ENCODE measurements at places on chromosomes 4 and X. TPM values are rescaled to one million over a fixed set of nuclear protein-coding genes. Genes with fewer than 3 reads are reported as not detected.

- no peak for DNase-seq
Measured at GRCh38 chrX:78658414-78658813, 714 bp downstream of the RTL3 start.

DNA sequence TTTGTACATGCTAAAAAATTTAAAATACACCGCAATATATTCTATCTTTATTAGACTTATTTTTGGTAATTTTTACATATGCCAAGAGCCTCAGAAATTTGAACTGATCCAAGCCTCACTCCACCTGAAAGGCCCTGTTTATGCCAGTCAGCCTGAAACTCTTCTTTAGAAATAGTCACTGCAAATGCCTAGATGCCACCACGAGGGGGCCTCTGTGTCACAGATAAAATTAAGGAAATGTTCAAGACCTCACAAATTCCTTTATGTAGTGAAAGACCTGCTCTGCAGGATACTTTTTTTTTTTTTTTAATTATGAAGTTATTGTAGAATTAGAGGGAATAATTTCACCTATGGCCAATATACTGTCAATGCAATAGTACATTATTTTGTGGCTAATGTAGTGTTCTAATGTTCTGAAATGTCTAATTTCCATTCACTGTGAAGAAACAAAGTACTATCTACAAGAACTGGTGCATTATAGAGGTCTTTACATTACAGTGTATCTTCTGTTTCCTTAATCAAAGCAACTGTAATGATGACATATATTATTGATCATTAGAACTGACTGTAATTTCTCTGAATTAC lies 69.8 kb downstream of the DTHD1 start:
- peak; percentile 27 for DNase-seq

GRCh38 chr4:126004941-126005340 lies 690.2 kb downstream of the FAT4 start:
- no peak for DNase-seq

- DNase-seq: no peak
Measured at GRCh38 chr4:87734084-87734483, 65.3 kb upstream of the IBSP start.

- DNase-seq: no peak
Measured at GRCh38 chrX:135420831-135421230, 913 bp upstream of the SMIM10L2A start.

GRCh38 chrX:48919360-48919841 lies 577 bp upstream of the PIM2 start:
- DNase-seq: no peak

GRCh38 chr4:3324093-3324815 lies 31.4 kb downstream of the RGS12 start:
- peak; percentile 31 for DNase-seq

SPANXA1 gene
- not detected for total RNA-seq

RNF175 gene
- total RNA-seq: 5.9 TPM

Measured in breast epithelium (tissue), 4 donors.